ENCODE measurements at places on chromosomes 16 and 17. TPM values are rescaled to one million over a fixed set of nuclear protein-coding genes. Genes with fewer than 3 reads are reported as not detected.

DNA sequence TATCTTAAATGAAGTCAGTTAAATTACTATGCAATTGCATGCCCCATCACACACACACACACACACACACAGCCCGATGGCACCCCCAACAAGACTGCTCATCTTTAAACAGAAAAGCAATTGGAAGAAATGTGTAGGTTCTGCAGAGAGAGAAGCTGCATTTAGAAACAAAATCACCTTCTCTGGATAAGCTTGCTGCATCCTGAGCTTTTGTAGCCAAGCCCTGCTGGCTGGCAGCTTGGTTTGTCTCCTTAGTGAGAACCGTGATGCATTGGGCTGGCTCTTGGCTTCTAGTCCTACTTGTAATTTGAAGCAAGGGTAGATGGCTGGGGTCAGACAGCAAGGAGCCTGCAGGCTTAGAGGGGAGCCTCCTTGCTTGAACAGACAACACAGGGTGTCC, 153.8 kb downstream of the SOX9 start:
- no peak overlapping the region for H3K4me3 ChIP-seq
- DNase-seq = no peak
- no peaks in the 10 kb centered on the region for H3K27me3 ChIP-seq
- H3K36me3 ChIP-seq = no peaks in the 10 kb centered on the region
- no peaks in the 10 kb centered on the region for H3K4me1 ChIP-seq
- H3K27ac ChIP-seq = no peak overlapping the region

GRCh38 chr16:11308493-11309283, 27.6 kb upstream of the PRM1 start:
- H3K36me3 ChIP-seq = no peaks in the 10 kb centered on the region
- no peaks in the 10 kb centered on the region for H3K27me3 ChIP-seq
- peaks cover 28% of the 10 kb centered on the region for H3K4me1 ChIP-seq
- H3K4me3 ChIP-seq = no peak overlapping the region

The USP6 gene
- 0.16 TPM for total RNA-seq

The KRTAP2-1 gene
- not detected for total RNA-seq

The CA10 gene
- not detected for total RNA-seq

- H3K36me3 ChIP-seq = no peaks in the 10 kb centered on the region
- no peak overlapping the region for H3K27ac ChIP-seq
- no peak overlapping the region for H3K4me3 ChIP-seq
Observed at GRCh38 chr17:28963055-28963611, 11.8 kb upstream of the PHF12 start.

DNA sequence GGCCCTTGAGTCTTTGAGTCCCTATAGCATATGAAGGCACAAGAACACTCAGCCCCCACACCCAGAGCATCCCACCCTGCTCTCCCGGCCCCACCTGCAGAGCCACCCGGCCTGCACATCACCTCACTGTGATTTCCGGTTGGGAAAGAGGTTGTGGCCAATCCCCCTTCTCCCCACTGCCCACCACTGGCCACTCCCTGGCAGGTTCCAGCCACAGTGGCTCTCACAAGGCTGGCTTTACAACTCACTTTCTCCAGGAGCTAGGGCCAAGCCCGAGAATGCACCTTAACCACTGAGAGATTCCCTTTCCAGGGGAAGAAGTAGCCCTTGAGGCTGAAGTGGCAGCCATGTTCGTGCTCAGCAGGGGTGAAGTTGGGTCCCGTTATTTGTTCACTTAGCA, 123.9 kb downstream of the C16orf78 start:
- H3K4me3 ChIP-seq = no peak overlapping the region
- H3K27ac ChIP-seq = no peak overlapping the region
- no peaks in the 10 kb centered on the region for H3K4me1 ChIP-seq
- peak; percentile 42 for DNase-seq
- peaks cover 3% of the 10 kb centered on the region for H3K36me3 ChIP-seq
- peaks cover 3% of the 10 kb centered on the region for H3K27me3 ChIP-seq

The C1QL1 gene
- total RNA-seq = 1.4 TPM

The DNAH17 gene
- 0.54 TPM for total RNA-seq

The OSGIN1 gene
- 1.3 TPM for total RNA-seq

The CA7 gene
- not detected for total RNA-seq

GRCh38 chr16:68230176-68230571, 5.8 kb downstream of the ESRP2 start:
- H3K27me3 ChIP-seq = no peaks in the 10 kb centered on the region
- H3K36me3 ChIP-seq = peaks cover 5% of the 10 kb centered on the region
- no peak for DNase-seq
- H3K4me1 ChIP-seq = peaks cover 13% of the 10 kb centered on the region
- no peak overlapping the region for H3K27ac ChIP-seq

DNA sequence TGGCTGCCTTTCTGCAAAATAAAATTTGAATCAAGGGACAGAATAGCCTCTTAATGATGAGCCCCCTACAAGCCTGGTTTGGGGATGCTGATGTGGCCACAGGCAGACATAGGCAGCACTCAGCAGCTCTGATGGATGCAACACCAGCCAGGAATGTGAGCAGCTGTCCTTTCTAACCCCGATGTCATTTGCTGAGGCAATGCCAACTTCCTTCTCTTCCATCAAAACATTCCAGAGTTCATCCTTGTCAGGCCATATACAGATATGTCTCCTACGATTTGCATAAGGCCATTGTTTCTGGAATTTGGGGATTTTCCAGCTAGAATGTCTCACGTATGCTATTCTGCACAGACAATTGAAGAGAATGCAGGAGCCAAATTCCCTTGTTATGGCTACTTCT, 52.1 kb upstream of the MYOCD start:
- peak overlapping the region; percentile 11 for H3K27ac ChIP-seq
- peaks cover 47% of the 10 kb centered on the region for H3K4me1 ChIP-seq
- no peak for DNase-seq
- H3K36me3 ChIP-seq = peaks cover 2% of the 10 kb centered on the region
- H3K27me3 ChIP-seq = no peaks in the 10 kb centered on the region
- no peak overlapping the region for H3K4me3 ChIP-seq

DNA sequence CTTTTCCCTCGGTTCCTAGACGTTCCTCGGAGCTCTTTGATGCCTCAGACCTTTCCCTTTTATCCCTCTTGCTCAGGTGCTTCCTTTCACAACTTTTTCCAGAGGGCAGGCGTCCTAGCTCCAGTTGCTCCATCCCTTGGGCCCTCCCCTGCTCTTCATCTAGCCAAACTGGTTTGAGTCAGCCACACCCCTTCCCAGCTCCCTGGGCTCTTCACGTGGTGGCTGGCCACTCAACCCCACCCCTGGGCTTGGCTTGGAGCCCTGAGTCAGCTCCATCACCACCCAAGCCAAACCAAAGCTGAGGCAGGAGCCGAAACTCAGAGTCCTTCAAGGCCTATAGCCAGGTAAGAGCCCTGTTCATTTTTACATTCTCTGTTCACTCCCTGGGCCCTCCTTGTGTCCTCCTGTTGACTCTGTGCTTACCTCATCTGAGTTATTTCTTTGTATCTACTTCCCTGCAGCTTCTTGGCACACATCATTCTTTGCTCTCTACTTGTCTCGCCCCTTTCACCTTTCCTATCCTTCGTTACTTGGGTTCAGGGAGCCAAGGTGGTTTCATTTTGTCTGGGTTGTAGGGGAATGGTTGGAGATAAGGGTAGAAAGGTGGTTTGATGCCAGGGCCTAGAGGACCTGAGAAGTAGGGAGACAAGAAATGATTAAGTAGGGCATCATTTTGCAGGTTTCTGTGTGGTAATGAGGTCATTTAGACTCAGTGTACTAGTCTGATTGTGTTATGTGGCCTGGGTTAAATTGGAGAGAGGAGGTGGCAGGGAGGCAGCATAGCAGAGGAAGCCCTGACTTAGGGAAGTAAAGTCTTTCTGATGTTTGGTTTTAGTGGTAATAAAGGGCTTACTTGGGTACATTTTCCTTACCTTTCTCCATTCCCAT, 7.6 kb upstream of the PHKG2 start:
- H3K27me3 ChIP-seq = no peaks in the 10 kb centered on the region
- H3K36me3 ChIP-seq = peaks cover 46% of the 10 kb centered on the region
- H3K4me1 ChIP-seq = peaks cover 20% of the 10 kb centered on the region
- no peak for DNase-seq
- no peak overlapping the region for H3K4me3 ChIP-seq
